Lung microvascular endothelial cell (primary cell): ENCODE measurements at places on chromosomes 12 and 14. TPM values are rescaled to one million over a fixed set of nuclear protein-coding genes. Genes with fewer than 3 reads are reported as not detected.

Gene RIPK3
- 0.60 and 0.65 TPM in 2 replicates for total RNA-seq

Gene RPL10L
- not detected in 2 replicates for total RNA-seq

Gene ITGA5
- total RNA-seq, result 257 and 294 TPM in 2 replicates

Gene PLEK2
- total RNA-seq, result 0.20 and 5.9 TPM in 2 replicates

Gene SPX
- total RNA-seq, result not detected in 2 replicates

Gene TRMT5
- total RNA-seq, result 5.0 and 5.2 TPM in 2 replicates

Gene FGD4
- total RNA-seq, result 9.2 and 9.9 TPM in 2 replicates

GRCh38 chr14:76106188-76106587 lies 45.5 kb upstream of the GPATCH2L start:
- DNase-seq, result no peak

GRCh38 chr12:17414596-17414995 lies 675.4 kb downstream of the RERGL start:
- no peak for DNase-seq

GRCh38 chr14:60215127-60215444 lies 33.9 kb upstream of the PPM1A start:
- no peak for DNase-seq

GRCh38 chr12:74538491-74539258 lies 1.0 kb downstream of the ATXN7L3B start:
- peak; percentile 54 for DNase-seq

DNA sequence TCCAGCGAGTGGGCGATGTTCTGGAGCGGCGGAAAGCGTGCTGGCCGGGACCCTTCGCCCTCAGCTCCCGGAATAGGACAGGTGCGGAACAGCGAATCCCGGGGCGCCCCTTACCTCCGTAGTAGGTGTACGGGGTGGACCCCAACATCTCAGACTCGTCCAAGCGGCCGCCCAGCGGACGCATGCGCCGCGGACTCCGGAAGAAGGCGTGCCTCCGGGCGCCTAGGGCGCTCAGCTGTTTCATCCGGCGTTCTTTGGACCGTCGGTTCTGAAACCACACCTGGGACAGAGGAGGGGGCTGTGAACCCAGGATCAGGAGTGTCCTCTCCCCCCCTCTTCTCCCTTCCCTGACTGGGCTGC lies 4.5 kb downstream of the LHX5 start:
- no peak for DNase-seq

- no peak for DNase-seq
Measured at GRCh38 chr12:95151821-95152220, 65.4 kb downstream of the FGD6 start.

- DNase-seq, result no peak
Measured at GRCh38 chr14:104953097-104953496, 25.1 kb downstream of the AHNAK2 start.

DNA sequence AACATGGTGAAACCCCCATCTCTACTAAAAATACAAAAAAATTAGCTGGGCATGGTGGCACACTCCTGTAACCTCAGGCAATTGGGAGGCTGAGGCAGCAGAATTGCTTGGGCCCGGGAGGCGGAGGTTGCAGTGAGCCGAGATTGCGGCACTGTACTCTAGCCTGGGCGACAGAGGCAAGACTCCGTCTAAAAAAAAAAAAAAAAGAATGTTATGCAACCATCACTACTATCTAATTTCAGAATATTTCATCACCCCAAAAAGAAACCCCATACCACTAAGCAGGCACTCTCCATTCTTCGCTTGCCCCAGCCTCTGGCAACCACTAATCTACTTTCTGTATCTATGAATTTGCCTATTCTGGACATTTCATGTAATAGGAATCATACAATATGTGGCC lies 68.8 kb upstream of the AMN start:
- DNase-seq, result no peak

DNA sequence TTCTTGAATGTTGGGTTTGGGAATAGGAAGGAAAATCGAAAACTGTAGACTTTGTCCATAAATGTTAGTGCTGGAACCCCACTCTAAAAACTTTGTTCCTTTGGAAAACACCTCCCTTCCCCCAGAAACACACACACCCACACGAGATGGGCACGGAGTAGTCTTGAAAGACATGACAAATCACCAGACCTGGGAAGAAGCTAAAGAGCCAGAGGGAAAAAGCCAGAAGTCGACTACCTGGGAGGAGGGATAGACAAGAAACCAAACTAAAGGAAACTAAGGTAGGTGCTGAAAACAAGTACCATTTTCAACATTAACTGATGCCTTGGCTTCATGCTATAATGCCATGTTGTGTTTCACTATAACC lies 925 bp upstream of the NANOG start:
- DNase-seq, result no peak

- no peak for DNase-seq
Measured at GRCh38 chr12:67885375-67886169, 103.7 kb upstream of the IFNG-AS1 start.

- DNase-seq, result no peak
Measured at GRCh38 chr14:22807432-22808087, 7.7 kb downstream of the SLC7A7 start.

DNA sequence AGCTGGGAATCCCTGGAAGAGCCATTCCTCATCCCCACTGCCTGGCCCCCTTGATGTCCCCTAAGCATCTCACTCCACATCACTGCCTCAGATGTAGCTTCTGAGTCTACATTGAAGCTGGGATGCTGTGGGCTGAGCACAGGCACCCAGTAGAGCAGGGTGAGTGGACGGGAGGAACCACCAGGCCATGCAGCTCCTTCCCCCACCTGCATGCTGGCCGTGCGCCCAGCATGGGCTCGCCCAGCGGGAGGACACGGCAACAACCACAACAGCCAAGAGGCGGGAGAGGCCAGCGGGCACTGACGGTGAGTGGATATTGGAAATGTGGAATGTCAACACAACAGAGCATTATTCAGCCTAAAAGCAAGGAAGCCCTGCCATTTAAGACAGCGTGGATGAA lies 310.9 kb downstream of the ADGRD1 start:
- DNase-seq, result no peak

DNA sequence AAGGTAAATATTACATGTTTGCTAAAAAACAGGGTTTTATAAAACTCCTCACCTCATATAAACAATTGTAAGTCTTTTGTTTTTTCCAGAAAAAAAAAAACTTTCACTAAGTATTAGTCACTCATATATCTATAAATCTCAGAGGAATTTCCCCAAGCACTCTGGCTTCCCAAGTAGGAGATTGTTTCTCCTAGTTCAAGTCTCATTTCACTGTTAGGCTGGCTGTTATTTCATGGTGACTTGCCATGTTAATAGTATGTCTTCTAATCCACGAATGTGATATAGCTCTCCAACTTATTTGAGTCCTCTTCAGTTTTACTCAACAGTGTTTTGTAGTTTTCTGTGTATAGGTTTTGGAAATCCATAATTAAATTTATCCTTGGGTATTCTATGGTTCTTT lies 61.6 kb downstream of the CAPZA3 start:
- DNase-seq, result no peak
